ENCODE measurements at places on chromosomes 7 and 10. TPM values are rescaled to one million over a fixed set of nuclear protein-coding genes. Genes with fewer than 3 reads are reported as not detected.

Gene C1QL3
- not detected for total RNA-seq

Gene SPDYE9
- not detected for total RNA-seq

Gene TAF3
- 3.0 TPM for total RNA-seq

Gene SLC16A9
- 9.5 TPM for total RNA-seq

Gene CNTNAP2
- 1.9 TPM for total RNA-seq

Gene CYP3A5
- total RNA-seq = 38.5 TPM

Gene SH2B2
- 15.9 TPM for total RNA-seq

Gene ARHGEF5
- total RNA-seq = 7.4 TPM

Gene KNDC1
- total RNA-seq = 1.7 TPM

Gene PDZD7
- total RNA-seq = not detected

Gene ZPBP
- total RNA-seq = not detected

Gene GPRIN2
- 1.3 TPM for total RNA-seq

Gene SPDYE3
- not detected for total RNA-seq

Gene ALKBH4
- 54.7 TPM for total RNA-seq

Gene CRHR2
- 0.51 TPM for total RNA-seq

Gene GATA3
- total RNA-seq = not detected

Gene CYP3A7
- total RNA-seq = 0.21 TPM

Gene ABCA13
- total RNA-seq = 0.72 TPM

Gene GDF10
- total RNA-seq = 32.6 TPM
